ENCODE measurements at places on chromosomes 4 and X. TPM values are rescaled to one million over a fixed set of nuclear protein-coding genes. Genes with fewer than 3 reads are reported as not detected.

Gene FSTL5
- total RNA-seq: not detected

Gene ATP2B3
- total RNA-seq: not detected

Gene DBET
- not detected for total RNA-seq

Gene AFM
- total RNA-seq: not detected

GRCh38 chr4:93759506-93759905 is 69.0 kb upstream of the ATOH1 start:
- DNase-seq: no peak
